ENCODE measurements at places on chromosomes 1 and 21.

- no peak for DNase-seq
These were observed 22.6 kb upstream of the A3GALT2 start for GRCh38 chr1:33343539-33343938.

GRCh38 chr21:38388647-38389353, 109.5 kb downstream of the ERG start:
- DNase-seq: no peak

GRCh38 chr1:76871355-76871974, 4.2 kb downstream of the ST6GALNAC5 start:
- DNase-seq: no peak

GRCh38 chr1:227849251-227849650, 33.8 kb downstream of the PRSS38 start:
- DNase-seq: no peak

- DNase-seq: no peak
These were observed 33.4 kb upstream of the SMYD2 start for GRCh38 chr1:214247501-214248041.

DNA sequence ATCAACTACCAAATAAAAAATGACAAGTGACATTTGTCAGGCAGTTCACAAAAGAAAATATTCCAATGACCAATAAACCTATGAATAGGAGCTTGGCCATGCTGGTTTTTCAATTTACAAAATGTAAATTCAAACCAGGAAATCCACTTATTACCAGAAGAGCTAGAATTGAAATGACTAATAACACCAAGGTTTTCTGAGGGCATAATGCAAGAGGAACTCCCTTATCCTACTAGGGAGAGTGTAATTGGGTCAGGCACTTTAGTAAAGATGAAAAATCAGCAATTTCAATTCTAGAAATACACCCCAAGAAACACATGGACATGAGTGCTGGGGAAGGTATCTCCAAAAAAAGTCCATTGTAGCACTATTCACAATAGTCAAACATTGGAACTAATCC, 16.7 kb upstream of the TIAM1 start:
- DNase-seq: no peak

DNA sequence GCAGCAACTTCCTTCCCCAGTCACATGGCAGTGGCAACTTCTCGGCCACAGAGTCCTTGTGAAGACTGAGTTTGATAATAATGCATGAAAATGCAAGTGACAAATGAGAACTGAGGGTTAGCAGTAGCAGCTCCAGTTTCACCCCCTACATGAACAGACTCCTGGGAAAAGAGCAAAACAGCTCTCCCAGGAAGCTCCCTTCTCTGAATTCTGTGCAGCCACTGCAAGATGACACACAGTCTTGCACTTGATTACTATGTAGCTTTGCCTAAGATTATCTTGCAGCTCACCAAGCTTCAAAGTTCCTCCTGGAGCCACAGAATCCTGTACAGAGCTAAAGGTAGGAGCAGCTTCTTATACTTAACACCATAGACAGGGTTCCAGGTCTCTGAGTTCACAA, 4.7 kb downstream of the PGBD5 start:
- no peak for DNase-seq

All from muscle of arm (tissue), 14 donors.